Activated T-cell treated with anti-CD3 and anti-CD28 coated beads, Interleukin-2, amount 50 U/mL, for 24 hours (primary cell): ENCODE measurements at places on chromosomes 11 and 22.

DNA sequence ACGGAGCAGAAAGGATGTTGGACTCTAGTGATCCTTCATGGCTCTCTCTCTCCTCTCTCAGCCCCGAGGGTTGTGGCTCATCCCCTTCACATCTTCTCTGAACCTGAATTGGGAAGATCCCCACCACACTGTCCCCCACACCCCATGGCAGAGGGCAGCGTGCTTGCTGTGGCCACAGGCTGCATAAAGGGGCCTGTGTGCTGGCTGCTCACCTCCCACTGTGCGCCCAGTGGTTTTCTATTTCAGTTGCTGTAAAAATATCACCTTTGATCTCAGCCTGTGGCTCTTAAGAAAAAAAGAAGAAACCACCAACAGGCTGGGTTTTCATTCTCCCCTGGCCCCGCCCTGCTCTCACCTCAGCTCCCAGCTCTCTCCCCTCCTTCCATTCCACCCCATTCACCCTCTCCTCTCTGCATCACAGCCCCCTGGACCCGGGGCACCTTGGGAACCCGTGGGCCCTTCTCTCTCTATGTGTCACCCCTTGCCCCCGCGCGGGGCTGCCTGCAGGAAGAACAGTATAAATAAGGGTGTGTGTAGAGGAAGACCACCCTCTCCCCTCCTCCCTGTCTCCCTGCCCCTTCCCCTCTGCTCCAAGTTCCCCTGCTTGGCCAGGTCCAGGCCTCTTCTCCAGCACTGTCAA, 25.8 kb upstream of the WNT11 start:
- DNase-seq = peak; percentile 53

GRCh38 chr11:63609536-63609935, 4.7 kb downstream of the PLAAT3 start:
- no peak for DNase-seq

- DNase-seq = no peak
These were observed 1388.1 kb downstream of the FAM181B start for GRCh38 chr11:81345609-81346008.

DNA sequence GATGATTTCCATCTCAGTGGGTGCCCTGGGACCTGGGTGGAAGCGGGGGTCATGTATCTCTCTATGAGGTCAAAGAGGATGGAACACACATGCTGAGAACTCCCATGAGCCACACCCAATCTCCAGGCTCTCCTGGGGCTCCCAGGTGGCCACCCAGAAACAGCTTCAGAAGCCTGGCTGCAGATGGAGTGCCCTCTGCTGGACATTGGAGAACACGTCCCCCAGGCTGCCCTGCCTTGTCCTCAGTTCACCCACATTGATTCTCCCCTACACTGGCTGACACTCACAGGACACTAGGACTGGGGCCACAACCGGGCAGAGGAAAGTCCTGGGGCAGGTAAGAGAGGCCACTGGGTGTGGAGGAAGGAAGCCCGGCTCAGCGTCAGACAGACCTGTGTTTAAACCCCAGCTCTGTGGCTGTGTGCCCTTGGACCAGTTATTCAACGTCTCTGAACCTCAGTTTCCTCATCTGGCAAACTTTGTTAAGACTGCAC, 4.5 kb upstream of the NOL12 start:
- DNase-seq = peak; percentile 81

GRCh38 chr11:81959341-81959740, 774.3 kb downstream of the FAM181B start:
- no peak for DNase-seq

- DNase-seq = no peak
These were observed 21.4 kb upstream of the ACER3 start for GRCh38 chr11:76839311-76839710.

GRCh38 chr11:1728301-1728700, 22.1 kb downstream of the IFITM10 start:
- no peak for DNase-seq

- no peak for DNase-seq
These were observed 103.9 kb downstream of the DBX1 start for GRCh38 chr11:20056109-20056949.

DNA sequence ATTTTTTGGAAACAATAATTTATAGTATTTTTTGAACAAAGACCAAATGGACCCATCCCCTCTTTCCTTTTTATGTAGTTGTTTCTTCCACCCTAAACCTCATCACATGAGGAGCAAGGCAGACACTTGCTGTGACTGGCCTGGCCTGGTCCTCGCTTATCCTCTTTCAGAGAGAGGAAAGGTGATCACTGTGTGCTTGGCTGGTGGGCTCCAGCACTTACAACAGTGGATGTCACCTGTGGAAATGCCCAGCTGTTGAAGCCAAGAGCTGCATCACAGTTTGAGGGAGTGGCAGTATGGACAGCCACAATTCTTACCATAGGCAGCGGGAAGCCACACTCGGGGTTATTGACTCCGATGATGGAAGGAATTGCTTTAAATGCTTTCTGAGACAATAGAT, 185.7 kb downstream of the BCR start:
- no peak for DNase-seq

DNA sequence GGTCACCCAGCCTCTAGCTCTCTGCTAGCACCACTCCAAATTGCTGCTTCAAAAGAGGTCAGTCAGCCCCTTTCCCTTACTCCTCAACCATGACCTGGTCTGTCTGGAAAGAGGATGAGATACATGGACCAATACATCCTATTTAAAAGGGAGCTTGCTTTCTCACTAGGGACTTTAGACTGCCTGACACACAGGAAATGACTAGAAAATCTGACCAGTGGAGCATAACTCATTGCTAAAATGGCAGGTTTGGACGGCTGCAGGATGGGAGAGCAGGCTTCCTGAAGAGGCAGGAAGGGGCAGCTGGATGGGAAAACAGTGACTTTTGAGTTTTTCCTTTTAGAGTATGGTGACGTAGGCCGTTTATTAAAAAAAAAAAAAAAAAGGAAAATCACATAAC, 25.3 kb downstream of the STIM1 start:
- DNase-seq = no peak

DNA sequence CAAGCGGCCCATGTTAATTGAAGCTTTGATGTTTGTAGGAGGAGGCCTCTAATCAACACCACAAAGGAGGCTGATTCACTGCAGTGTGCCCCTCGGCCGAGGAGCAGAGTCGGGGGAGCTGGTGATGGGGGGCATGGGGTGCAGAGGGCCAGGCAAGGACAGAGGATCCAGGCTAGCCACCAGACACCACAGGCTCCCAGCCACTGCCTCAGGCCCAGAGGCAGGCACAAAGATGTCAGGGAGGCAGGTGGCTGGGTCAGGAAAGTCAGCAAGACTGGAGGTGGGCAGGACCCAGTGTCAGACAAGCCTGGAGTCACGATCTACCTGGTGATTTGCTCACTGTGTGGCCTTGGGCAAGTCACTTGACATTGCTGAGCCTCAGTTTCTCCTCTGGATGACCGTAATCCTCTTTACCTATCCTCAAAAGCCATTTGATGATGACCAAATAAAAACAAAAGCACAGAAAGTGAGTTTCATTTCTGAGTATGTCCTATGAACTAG, 121.0 kb downstream of the BUD13 start:
- DNase-seq = no peak

GRCh38 chr11:116840746-116841296, 3.4 kb upstream of the APOA1 start:
- no peak for DNase-seq

DNA sequence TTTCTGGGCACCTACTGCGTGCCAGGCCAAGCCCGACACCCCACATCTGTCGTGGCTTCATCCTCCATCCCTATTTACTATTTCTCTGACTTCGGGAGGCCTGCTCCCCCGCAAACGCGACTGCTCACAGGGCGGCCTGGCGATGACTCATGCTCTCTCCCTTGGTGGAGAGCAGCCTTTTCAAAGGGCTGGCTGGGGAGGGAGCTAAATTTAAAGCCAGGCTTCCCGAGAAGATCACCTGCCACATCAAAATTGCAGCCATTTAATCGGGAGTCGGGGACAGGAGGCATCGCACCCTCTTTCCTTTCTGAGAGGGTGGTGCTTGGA, 24.9 kb upstream of the SHISAL1 start:
- no peak for DNase-seq

DNA sequence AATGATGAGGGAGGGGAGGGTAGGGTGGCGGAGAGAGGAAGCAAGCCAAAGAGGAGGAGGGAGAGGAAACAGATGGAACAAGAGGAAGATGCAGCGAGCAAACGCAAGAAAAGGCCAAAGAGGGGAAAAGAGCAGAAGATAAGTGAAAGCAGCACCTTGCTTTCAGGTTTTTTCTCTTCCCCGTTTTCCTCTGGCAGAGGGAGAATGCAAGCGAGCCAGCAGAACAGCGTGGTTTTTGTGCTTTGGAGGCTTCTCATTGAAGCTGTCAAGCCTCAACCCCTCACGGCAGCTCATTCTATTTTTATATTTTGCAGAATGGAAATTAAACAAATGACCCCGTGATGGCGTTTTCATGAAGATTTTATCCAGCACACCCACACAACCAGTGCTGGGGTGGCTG, 67.1 kb upstream of the GRAMD1B start:
- no peak for DNase-seq

- peak; percentile 62 for DNase-seq
These were observed 4.2 kb upstream of the LIF start for GRCh38 chr22:30250661-30251267.

DNA sequence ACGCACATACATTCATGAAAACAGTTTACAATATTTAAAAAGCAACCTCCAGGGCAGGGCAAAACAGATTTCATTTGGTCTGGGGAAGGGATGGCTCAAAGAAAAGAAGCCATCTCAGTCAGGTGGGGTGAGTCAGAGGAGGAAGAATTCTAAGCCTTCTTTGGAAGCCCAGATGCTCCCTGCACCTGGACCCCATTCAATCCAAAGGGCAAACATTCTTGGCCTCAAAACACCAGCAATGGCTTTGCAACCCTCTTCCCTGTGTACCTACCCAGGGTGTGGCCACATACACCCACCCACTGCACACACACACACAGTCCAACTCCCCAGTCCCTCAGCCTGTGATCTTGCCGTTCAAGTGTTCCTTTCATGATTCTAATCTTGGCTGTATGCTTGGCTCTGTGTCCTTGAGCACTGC, 2.0 kb downstream of the KCNE3 start:
- DNase-seq = no peak

DNA sequence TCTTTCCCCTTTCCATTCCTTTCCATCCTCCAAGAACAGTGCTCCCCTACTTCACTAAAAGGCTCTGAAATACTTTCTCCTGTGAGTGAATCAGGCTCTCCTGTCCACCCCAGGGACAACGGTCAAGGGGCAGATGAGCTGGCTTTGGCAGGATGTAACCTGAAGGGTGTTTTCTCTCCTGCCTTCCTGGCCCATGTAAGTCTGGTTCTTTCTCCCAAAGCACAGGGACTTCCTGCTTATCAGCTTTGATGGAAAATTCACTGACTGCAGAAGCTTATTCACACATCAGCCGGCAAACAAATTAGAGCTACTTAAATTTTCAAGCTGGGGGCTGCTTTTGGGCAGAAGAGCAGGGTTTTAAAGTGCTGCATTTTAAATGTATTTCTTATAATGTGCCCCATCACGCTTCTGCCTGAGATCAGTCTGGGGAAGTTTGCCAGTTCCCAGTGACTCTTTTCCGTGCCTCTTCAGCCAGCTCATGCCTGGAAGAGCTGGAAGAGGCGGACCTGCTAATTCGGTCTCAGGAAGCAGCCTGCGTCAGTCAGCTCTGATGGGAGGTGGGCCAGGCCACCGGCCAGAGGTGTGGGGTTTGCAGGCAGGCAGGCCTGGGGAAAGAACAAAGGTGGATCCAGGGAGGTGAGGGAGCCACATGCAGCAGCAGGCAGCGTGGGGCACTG, 140.4 kb upstream of the TBCEL start:
- DNase-seq = no peak

- peak; percentile 33 for DNase-seq
These were observed 13.6 kb downstream of the RNF185 start for GRCh38 chr22:31173386-31174145.

- DNase-seq = no peak
These were observed 164.4 kb upstream of the DDI1 start for GRCh38 chr11:103871923-103872551.

GRCh38 chr11:117097014-117097388, 1.2 kb downstream of the SIK3 start:
- no peak for DNase-seq

DNA sequence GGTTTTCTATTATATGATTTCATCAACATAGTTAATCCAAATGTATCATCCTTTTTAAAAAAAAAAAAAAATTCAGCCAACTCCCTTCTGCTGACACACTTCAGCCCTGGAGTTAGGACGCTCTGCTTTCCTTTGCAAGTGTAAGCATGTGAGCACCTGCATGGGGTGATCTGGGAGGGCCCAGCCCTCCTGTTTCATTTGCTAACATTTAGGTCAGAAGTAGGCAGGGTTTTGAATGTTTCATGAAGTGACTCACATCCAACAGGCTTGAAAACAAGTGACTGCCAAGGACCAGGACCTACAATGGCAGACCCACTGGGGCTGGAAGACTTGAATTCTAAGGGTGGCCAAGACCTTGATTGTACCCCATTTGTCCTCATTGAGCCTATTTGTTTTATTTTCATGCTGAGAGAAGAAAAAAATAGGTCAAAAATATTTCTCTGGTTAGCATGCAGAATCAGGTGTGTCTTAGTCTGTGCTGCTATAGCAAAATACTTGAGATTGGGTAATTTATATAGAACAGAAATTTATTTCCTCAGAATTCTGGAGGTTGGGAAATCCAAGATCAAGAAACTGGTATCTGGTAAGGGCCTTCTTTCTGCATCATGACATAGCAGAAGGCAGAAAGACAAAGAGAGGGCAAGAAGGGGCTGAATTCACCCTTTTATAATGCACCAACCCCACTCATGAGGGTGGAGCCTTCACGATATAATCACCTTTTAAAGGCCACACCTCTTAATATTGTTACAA, 137.6 kb downstream of the CD44 start:
- peak; percentile 32 for DNase-seq

DNA sequence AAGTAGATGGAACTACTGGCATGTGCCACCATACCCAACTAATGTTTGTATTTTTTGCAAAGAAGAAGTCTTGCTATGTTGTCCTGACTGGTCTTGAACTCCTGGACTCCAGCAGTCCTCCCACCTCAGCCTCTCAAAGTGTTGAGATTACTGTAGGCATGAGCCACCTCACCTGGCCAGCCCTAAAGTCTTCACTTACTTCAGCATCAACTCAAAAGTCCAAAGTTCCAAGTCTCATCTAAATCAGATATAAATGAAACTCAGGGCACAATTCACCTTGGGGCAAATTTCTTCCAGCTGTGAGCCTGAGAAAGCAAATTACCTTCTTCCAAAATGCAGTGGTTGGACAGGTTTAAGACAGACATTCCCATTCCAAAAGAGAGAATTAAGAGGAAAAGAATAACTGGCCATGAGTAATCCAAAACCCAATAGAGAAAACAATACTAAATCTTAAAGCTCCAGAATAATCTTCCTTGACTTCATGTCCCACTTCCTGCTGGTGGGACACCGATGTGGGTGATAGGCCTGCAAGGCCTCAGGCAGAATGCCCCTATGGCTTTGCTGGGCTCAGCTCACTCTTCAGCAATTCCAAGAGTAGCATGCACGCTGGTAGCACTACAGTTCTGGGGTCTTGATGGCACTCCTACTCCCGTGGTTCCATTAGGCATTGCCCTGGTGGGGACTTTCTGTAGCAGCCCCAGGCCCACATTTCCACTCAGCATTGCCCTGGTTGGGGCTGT, 50.3 kb downstream of the TUG1 start:
- no peak for DNase-seq
